GM23338 (cell line): ENCODE measurements at places on chromosomes 1 and 21. TPM values are rescaled to one million over a fixed set of nuclear protein-coding genes. Genes with fewer than 3 reads are reported as not detected.

DUSP10 gene
- 1.0 and 1.5 TPM in 2 replicates for total RNA-seq

- no peaks in the 10 kb centered on the region for H3K36me3 ChIP-seq
- DNase-seq, result no peak
- H3K4me3 ChIP-seq, result no peak overlapping the region
- no peaks in the 10 kb centered on the region for H3K4me1 ChIP-seq
- no peak overlapping the region for H3K27ac ChIP-seq
- H3K27me3 ChIP-seq, result no peaks in the 10 kb centered on the region
Observed at GRCh38 chr1:185453496-185454192, 136.6 kb upstream of the IVNS1ABP start.

DNA sequence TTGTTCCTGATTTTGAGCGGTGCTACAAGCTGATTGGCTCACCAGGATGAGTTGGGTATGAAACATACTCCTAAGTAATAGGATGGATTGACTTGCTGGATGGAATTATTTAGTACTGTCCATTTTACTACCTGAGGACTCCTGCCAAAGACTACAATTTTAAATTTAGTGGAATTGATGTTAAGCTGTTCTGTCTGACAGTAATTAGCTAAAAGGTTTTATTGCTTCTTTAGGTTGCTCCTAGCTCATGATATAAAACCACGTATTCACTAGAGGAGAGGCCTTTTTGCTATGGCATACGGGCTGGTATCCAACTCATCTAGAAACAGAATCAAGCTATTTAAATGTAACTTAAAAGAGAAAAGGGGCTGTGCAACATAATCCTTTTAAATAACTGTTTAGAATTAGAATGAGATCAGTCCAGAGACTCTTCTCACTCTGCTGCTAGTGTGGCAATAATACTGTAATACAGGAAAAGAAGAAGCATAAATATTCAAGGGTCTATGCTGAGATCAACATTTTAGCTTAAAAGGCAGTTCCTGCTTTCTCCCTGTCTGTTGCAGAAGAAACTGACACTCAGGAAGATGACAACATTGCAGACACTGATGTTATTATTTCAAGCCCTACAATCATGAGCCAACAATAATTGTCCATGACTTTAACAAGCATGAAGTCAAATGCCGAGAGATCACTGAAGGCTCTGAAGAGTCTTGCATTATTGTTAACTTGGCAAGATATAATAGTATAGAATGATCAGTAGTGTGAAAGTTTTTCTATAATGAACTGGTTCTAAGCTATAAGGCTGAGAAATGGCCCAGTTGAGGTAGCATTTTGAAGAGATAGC, 258.7 kb upstream of the ADGRL4 start:
- H3K4me3 ChIP-seq, result no peak overlapping the region
- no peak overlapping the region for H3K27ac ChIP-seq
- H3K36me3 ChIP-seq, result no peaks in the 10 kb centered on the region
- no peak for DNase-seq
- H3K4me1 ChIP-seq, result peaks cover 31% of the 10 kb centered on the region

GRCh38 chr1:18883636-18884418, 18.5 kb downstream of the ALDH4A1 start:
- no peak overlapping the region for H3K27ac ChIP-seq
- peaks cover 5% of the 10 kb centered on the region; the same call in 1 of the 2 replicates for H3K4me1 ChIP-seq
- no peaks in the 10 kb centered on the region for H3K27me3 ChIP-seq
- no peak overlapping the region for H3K4me3 ChIP-seq
- DNase-seq, result peak; percentile 93
- no peaks in the 10 kb centered on the region for H3K36me3 ChIP-seq

DNA sequence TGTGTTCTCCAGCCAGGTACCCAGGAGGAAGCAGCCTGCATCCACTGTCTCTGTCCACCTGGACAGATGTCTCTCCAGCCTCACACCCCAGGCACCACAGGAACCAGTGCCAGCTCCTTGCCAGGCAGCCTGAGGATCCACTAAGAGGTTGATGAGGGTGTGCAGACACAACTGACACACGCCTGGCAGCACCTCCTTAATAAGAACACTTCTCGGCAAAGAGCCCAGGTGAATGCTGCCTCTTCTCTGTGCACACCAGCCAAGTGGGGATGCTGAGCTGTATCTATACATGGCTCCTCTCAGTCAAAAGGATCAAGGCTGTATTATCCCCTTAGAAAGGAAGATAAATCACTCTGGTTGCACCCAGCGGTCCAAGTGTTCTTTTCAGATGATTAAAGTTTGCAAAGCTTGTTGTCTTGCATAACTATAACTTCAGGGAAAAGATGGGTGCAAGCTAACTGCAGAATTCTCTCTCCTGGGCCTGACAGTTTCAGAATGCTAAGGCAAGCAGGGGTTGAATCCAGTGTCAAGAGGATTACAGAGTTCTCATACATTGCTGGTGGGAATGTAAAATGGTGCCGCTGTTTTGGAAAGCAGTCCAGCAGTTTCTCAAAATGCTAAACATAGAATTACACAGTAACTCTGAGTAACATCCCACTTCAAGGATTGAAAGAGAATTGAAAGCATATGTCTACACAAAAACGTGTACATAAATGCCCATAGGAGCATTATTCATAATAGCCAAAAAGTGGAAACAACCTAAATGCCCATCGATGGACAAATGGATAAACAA, 3.7 kb upstream of the CAPN8 start:
- no peaks in the 10 kb centered on the region for H3K27me3 ChIP-seq
- no peak overlapping the region for H3K4me3 ChIP-seq
- no peak overlapping the region for H3K27ac ChIP-seq
- DNase-seq, result no peak
- peaks cover 12% of the 10 kb centered on the region; the same call in 1 of the 2 replicates for H3K36me3 ChIP-seq
- H3K4me1 ChIP-seq, result no peaks in the 10 kb centered on the region

SMG5 gene
- 109 and 118 TPM in 2 replicates for total RNA-seq

DNA sequence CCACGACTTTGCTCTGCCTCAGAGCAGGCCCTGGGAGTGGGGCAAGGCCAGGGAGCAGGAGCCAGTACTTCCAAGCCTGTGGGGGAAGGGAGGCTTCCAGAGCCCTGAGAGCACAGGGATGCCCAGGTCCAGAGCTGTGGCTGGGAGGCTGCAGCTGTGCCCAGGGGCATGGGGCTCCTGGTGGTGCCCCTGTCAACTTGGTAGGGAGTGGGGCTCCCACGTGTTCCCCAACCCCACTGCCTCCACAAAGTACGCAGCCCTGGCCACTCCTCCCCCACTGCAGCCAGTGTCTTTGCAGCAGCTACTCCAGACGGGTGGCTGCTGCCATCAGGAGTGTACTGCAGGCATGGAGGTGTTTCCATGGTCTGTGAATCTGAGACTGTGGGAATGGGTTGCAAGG, 294.1 kb upstream of the SNX7 start:
- H3K4me1 ChIP-seq, result no peaks in the 10 kb centered on the region
- H3K27me3 ChIP-seq, result no peaks in the 10 kb centered on the region
- H3K27ac ChIP-seq, result no peak overlapping the region
- no peaks in the 10 kb centered on the region for H3K36me3 ChIP-seq
- H3K4me3 ChIP-seq, result no peak overlapping the region
- DNase-seq, result no peak

- H3K4me3 ChIP-seq, result no peak overlapping the region
- no peaks in the 10 kb centered on the region for H3K27me3 ChIP-seq
- DNase-seq, result no peak
- no peaks in the 10 kb centered on the region for H3K36me3 ChIP-seq
- peaks cover 8% of the 10 kb centered on the region; the same call in 1 of the 2 replicates for H3K4me1 ChIP-seq
Observed at GRCh38 chr1:42970143-42970542, 11.5 kb upstream of the SLC2A1 start.
